ENCODE measurements at places on chromosomes 4 and X.

DNA sequence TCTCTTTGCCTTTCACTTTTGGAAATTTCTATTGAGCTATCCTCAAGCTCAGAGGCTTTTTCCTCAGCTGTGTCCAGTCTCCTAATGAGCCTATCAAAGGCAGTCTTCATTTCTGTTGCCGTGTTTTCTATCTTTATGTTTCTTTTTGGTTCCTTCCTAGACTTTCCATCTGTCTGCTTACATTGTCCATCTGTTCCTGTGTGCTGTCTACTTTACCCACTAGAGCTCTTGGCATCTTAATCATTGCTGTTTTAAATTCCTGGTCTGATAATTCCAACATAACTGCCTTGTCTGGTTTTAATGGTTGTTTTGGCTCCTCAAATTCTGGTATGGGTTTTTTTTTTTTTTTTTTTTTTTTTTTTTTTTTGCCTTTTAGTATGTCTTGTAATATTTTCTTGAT, 9.3 kb upstream of the PDE6B start:
- no peak for DNase-seq
- no peaks in the 10 kb centered on the region for H3K27me3 ChIP-seq
- H3K4me3 ChIP-seq = no peak overlapping the region
- no peaks in the 10 kb centered on the region for H3K36me3 ChIP-seq
- no peaks in the 10 kb centered on the region for H3K4me1 ChIP-seq

DNA sequence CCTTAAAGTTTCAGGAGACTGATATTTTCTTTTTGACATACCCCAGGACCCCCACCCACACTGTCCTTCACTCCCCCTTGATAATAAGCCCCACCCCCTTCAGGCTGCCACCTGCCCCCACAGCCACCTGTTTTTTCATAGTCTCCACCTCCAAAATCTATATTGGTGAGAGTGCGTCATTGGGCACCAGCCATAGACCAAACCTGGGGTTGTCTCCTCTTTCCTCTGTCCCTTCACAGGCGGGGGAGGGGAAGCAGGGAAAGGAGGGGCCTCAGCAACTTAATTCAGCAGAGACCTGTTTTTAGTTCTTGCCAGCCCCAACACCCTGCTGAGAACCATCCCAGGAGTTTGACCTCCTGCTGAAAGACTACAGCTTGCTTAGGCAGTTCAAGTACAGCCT, 1.1 kb downstream of the ARHGAP36 start:
- no peaks in the 10 kb centered on the region for H3K4me1 ChIP-seq
- DNase-seq = no peak
- H3K4me3 ChIP-seq = no peak overlapping the region
- peaks cover 3% of the 10 kb centered on the region for H3K27me3 ChIP-seq
- no peak overlapping the region for H3K27ac ChIP-seq
- no peaks in the 10 kb centered on the region for H3K36me3 ChIP-seq

- H3K27me3 ChIP-seq = no peaks in the 10 kb centered on the region
- no peaks in the 10 kb centered on the region for H3K36me3 ChIP-seq
- no peak for DNase-seq
- no peak overlapping the region for H3K27ac ChIP-seq
- H3K4me1 ChIP-seq = peaks cover 5% of the 10 kb centered on the region
- H3K4me3 ChIP-seq = no peak overlapping the region
Measured at GRCh38 chr4:12399781-12400180, 971.1 kb upstream of the HS3ST1 start.

- no peaks in the 10 kb centered on the region for H3K36me3 ChIP-seq
- no peaks in the 10 kb centered on the region for H3K27me3 ChIP-seq
- H3K27ac ChIP-seq = peak overlapping the region; percentile 33
- H3K4me3 ChIP-seq = no peak overlapping the region
- peaks cover 29% of the 10 kb centered on the region for H3K4me1 ChIP-seq
- DNase-seq = no peak
Measured at GRCh38 chr4:80101792-80102116, 28.7 kb upstream of the ANTXR2 start.

DNA sequence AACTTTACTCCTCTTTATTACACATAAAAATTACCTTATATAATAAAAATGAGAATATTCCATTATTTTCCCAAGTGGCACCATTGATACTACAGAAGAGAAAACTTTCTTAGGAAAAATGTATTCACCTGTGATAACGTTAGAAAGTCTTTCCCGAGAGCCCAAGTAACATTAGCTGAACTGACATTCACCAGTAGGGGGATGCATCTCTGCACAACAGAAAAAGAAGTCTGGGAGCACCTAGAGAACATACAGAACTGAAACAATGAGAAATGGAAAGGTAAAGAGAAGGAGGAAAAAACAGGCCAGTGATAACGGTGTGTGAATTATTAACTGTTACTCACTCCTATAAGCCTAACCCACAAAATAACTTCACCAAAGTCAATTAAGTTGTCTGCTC, 423.3 kb downstream of the CENPC start:
- no peak overlapping the region for H3K27ac ChIP-seq
- no peak for DNase-seq
- peaks cover 3% of the 10 kb centered on the region for H3K27me3 ChIP-seq
- H3K36me3 ChIP-seq = no peaks in the 10 kb centered on the region
- no peak overlapping the region for H3K4me3 ChIP-seq

GRCh38 chr4:169621731-169622492, 1.5 kb downstream of the CLCN3 start:
- H3K4me3 ChIP-seq = peak overlapping the region; percentile 62
- H3K27ac ChIP-seq = peak overlapping the region; percentile 66
- H3K36me3 ChIP-seq = no peaks in the 10 kb centered on the region
- no peak for DNase-seq
- no peaks in the 10 kb centered on the region for H3K27me3 ChIP-seq

DNA sequence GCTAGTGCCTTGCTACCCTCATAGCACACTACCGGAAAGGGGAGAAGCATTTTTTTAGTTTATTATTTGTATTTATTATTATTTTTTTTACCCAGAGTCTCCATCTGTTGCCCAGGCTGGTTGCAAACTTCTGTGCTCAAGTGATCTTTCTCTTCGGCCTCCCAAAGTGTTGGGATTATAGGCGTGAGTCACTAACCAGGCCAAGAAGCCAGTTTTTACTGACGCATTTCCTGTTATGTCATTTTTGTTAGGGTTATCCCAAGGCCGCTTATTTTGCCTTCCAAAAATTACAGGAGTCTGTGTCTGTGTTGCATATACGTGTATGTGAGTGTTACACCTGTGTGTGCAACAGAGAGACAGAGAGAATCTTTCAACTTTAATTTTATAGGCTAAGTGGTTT, 404.5 kb downstream of the GBA3 start:
- no peak overlapping the region for H3K27ac ChIP-seq
- H3K4me3 ChIP-seq = no peak overlapping the region
- no peaks in the 10 kb centered on the region for H3K4me1 ChIP-seq
- no peaks in the 10 kb centered on the region for H3K27me3 ChIP-seq
- no peaks in the 10 kb centered on the region for H3K36me3 ChIP-seq

GRCh38 chr4:176359590-176359989, 39.8 kb downstream of the SPCS3 start:
- no peak for DNase-seq
- no peak overlapping the region for H3K27ac ChIP-seq
- no peaks in the 10 kb centered on the region for H3K4me1 ChIP-seq
- H3K4me3 ChIP-seq = no peak overlapping the region
- H3K27me3 ChIP-seq = no peaks in the 10 kb centered on the region
- H3K36me3 ChIP-seq = no peaks in the 10 kb centered on the region

DNA sequence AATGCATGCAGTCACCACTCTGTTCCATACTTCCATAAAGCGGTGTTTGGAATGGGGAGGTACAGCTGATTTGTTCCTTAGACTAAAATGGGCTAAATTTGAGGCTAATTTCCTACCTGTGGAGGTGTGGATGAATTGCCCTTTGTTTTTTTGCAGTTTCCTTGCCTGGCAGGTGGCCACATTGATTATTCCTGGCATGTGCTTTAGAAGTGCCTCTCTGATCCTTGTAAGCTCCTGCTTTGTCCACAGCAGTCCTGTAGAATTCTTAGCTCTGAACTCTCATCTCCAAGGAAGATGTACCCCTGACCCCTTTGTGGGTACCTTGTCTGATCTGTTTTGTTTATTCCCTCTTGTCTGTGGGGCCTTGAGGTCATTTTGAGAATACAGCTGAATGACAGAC, 136.8 kb downstream of the ADGRL3 start:
- no peak overlapping the region for H3K27ac ChIP-seq
- H3K36me3 ChIP-seq = no peaks in the 10 kb centered on the region
- no peak overlapping the region for H3K4me3 ChIP-seq
- H3K27me3 ChIP-seq = no peaks in the 10 kb centered on the region

DNA sequence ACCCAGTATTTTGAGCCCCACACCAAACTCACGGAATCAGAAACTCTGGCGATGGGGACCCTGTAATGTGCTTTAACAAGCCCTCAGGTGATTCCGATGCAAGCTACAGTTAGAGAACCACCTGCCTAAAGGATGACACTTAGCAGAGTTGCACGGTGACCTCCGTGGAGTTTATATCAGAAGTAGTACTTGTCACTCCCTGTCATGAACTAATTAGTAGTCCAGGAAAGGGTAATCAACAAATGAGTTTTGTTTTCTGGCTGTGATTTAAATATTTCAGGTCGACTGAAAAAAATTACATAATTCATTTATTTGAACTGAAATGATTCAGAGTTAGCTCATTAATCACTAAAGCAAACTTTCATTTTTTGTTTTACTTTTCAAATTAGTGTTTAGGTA, 56.4 kb downstream of the TMA16 start:
- no peaks in the 10 kb centered on the region for H3K27me3 ChIP-seq
- no peak overlapping the region for H3K4me3 ChIP-seq
- peaks cover 9% of the 10 kb centered on the region for H3K4me1 ChIP-seq
- no peaks in the 10 kb centered on the region for H3K36me3 ChIP-seq
- no peak for DNase-seq

- H3K27me3 ChIP-seq = no peaks in the 10 kb centered on the region
- H3K4me1 ChIP-seq = no peaks in the 10 kb centered on the region
Measured at GRCh38 chr4:2785613-2786012, 7.3 kb upstream of the SH3BP2 start.

DNA sequence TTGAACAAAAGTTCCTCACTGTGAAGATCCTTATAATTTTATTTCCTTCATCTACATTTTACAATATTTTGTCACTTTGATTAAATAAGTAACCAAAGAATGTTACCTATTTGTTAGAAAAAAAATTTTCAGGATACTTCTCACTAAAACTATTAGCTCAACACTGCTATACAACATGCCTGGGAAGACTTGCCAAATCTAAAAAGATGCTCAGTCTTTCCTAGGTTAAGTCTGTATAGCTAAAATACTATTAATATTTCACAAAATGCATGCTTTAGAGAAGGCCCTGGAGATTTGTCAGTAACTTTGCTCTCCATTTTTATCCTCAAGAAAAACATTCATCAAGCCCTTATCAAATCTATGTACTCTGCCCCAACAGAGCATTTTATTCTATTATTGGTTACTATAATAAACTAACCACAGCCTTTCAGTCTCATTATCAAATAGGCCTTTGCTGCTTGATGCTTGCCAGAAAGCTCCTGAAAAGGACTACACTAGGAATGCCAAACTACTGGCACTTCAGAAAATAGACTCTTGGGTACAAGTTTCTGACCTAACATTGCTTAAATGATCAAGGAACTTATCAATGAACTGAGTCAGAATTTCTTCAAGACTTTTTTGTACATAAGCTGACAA, 17.7 kb downstream of the NEK1 start:
- H3K27me3 ChIP-seq = no peaks in the 10 kb centered on the region
- H3K27ac ChIP-seq = no peak overlapping the region
- peaks cover 29% of the 10 kb centered on the region for H3K36me3 ChIP-seq

DNA sequence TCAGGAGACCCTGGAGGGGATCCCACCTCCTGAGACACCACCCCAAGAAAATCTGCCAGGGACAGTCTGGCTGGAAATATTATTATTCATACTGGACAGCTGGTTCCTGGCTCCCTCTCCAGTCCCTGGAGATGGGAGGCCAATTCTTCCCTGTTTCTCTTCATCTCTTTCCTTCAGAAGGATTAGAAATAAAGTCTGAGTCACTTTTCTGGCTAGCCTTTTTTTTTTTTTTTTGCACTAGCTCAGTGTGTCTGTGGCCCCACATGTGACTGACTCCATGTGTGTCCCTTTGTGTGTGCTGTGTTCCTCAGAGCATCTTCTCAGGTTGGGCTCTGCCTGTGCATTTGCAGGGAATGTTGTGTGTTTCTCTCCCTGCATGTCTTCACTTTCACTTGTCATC, 1.8 kb upstream of the FRMPD3 start:
- peaks cover 7% of the 10 kb centered on the region for H3K27me3 ChIP-seq
- H3K4me3 ChIP-seq = no peak overlapping the region
- no peak for DNase-seq
- no peaks in the 10 kb centered on the region for H3K4me1 ChIP-seq
- no peaks in the 10 kb centered on the region for H3K36me3 ChIP-seq

DNA sequence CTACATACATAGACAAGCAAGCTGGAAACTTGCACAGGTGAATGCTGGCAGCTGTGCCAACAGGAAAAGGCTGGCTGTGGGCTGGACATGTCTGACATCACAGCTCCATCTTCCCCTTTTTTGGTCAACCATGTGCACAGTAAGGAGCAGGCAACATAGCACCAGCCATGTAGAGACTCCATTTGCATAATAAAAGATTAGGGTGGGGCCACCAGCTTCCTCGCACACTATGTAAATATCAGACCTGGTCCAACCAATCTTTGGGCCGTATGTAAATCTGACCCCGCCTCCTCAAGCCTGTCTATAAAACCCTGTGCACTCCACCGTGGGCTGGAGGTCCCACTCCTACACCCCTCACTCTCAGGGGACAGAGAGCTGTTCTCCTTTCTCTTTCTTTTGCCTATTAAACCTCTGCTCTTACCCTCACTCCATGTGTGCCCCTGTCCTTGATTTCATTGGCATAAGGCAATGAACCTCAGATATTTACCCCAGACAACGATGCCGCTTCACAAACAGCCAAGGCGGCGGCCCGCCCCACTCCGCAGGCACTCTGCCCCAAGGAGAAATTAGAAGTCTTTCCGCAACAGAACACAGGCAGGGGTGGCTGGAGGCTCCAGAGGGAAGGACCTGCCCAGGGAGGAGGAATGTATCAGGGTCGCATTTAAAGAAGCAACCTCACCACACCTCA, 862.2 kb downstream of the TRIML1 start:
- no peaks in the 10 kb centered on the region for H3K4me1 ChIP-seq
- H3K27ac ChIP-seq = no peak overlapping the region
- H3K36me3 ChIP-seq = no peaks in the 10 kb centered on the region
- DNase-seq = no peak

All from RWPE2 (cell line).